Nephron progenitor cell (in vitro differentiated cells): ENCODE measurements at places on chromosomes 7 and 10.

DNA sequence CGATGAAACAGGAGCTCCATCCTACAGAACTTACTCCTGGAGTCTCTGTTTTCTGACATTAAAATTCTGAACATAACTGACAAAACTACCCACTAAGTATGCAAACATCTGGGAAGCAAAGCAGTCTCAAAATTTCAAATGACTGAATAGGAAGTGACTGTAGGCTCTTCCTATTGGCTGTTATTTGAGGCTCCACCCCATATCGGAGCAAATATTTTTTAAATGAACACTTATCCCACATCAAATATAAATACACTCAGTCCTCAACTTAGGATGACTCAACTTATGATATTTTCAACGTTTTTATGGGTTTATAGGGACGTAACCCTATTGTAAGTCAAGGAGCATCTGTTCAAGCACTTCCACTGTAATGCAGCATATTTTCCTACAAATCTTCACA is 8.8 kb downstream of the HSPA12A start:
- no peaks in the 10 kb centered on the region for H3K4me1 ChIP-seq
- H3K4me3 ChIP-seq, result no peak overlapping the region
- DNase-seq, result no peak

- no peaks in the 10 kb centered on the region for H3K27me3 ChIP-seq
- H3K27ac ChIP-seq, result no peak overlapping the region
- no peaks in the 10 kb centered on the region for H3K4me1 ChIP-seq
- no peaks in the 10 kb centered on the region for H3K36me3 ChIP-seq
- H3K4me3 ChIP-seq, result no peak overlapping the region
Measured at GRCh38 chr7:123787220-123788007, 38.6 kb upstream of the WASL start.

- no peak overlapping the region for H3K27ac ChIP-seq
- no peak overlapping the region for H3K4me3 ChIP-seq
- peak; percentile 12 for DNase-seq
- no peaks in the 10 kb centered on the region for H3K36me3 ChIP-seq
- H3K4me1 ChIP-seq, result peaks cover 25% of the 10 kb centered on the region
Measured at GRCh38 chr7:36487756-36488336, 98.2 kb downstream of the ANLN start.

- no peak for DNase-seq
- H3K27me3 ChIP-seq, result peaks cover 12% of the 10 kb centered on the region
- H3K27ac ChIP-seq, result no peak overlapping the region
- peaks cover 3% of the 10 kb centered on the region for H3K36me3 ChIP-seq
- H3K4me1 ChIP-seq, result peaks cover 20% of the 10 kb centered on the region
- H3K4me3 ChIP-seq, result no peak overlapping the region
Measured at GRCh38 chr7:98213296-98213887, 2.2 kb downstream of the BHLHA15 start.

DNA sequence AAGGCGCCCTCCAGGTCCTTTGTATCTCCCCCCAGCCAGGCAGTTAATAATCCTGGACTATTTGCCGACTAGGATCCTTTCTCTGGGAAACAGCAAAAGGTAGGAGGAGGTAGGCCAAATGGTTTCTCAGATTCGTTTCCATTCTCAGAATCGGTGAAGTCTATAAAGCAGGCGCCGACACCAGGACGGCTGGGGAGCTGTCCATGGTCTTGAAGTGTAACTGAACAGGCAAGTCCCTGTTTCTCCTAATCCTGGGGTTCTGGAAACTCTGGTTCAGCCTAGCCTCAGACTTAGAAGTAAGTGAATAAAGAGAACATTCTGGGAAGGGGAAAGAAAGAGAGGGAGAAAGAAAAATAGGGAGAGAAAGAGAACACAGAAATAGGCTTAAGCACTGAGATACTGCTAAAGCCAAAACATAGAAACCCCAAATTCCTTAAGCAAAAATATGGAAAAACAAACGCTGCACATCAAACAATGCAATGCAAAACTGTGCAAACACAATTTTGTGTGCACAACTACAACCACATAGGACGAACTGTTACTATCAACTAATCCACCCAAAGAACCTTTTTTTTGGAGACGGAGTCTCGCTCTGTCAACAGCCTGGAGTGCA is 11.1 kb upstream of the INA start:
- no peak overlapping the region for H3K27ac ChIP-seq
- no peaks in the 10 kb centered on the region for H3K4me1 ChIP-seq
- no peaks in the 10 kb centered on the region for H3K36me3 ChIP-seq
- peak; percentile 85 for DNase-seq

GRCh38 chr10:120806081-120806480 is 45.1 kb upstream of the WDR11 start:
- peaks cover 9% of the 10 kb centered on the region for H3K27me3 ChIP-seq
- no peak overlapping the region for H3K27ac ChIP-seq
- no peak overlapping the region for H3K4me3 ChIP-seq
- H3K36me3 ChIP-seq, result no peaks in the 10 kb centered on the region
- no peak for DNase-seq

- peaks cover 76% of the 10 kb centered on the region for H3K36me3 ChIP-seq
- no peak for DNase-seq
- no peaks in the 10 kb centered on the region for H3K27me3 ChIP-seq
- no peaks in the 10 kb centered on the region for H3K4me1 ChIP-seq
Measured at GRCh38 chr7:130554481-130554880, 62.6 kb downstream of the MEST start.

DNA sequence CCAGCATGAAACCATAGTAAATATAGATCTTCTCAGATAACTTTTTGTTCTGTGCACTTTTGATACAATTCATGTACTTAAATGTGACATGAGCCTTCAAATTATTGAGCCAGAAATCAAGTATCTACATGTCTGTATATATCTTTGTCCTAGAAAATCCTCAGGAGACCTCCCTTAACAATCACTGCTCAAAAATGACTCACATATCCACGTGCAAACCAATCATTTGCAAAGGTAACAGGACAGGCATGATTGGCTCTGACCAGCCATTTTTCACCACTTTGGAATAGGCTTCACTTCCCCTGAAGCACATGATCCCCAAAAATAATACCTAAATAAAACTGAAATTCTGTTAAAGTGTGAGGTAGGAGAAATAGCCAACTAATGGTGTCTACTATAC is 902.5 kb downstream of the PCDH15 start:
- H3K27ac ChIP-seq, result no peak overlapping the region
- no peak overlapping the region for H3K4me3 ChIP-seq
- H3K36me3 ChIP-seq, result no peaks in the 10 kb centered on the region
- H3K4me1 ChIP-seq, result peaks cover 10% of the 10 kb centered on the region

GRCh38 chr10:85222300-85222699 is 893.9 kb downstream of the CCSER2 start:
- no peaks in the 10 kb centered on the region for H3K36me3 ChIP-seq
- H3K4me1 ChIP-seq, result peaks cover 21% of the 10 kb centered on the region
- no peak for DNase-seq

GRCh38 chr7:100895956-100896731 is 456 bp upstream of the ACHE start:
- no peak overlapping the region for H3K27ac ChIP-seq
- H3K4me3 ChIP-seq, result peak overlapping the region; percentile 82
- peak; percentile 57 for DNase-seq
- H3K36me3 ChIP-seq, result no peaks in the 10 kb centered on the region
- peaks cover 34% of the 10 kb centered on the region for H3K4me1 ChIP-seq

- H3K4me3 ChIP-seq, result no peak overlapping the region
- H3K36me3 ChIP-seq, result no peaks in the 10 kb centered on the region
- H3K27ac ChIP-seq, result no peak overlapping the region
- no peaks in the 10 kb centered on the region for H3K4me1 ChIP-seq
- H3K27me3 ChIP-seq, result no peaks in the 10 kb centered on the region
- DNase-seq, result no peak
Measured at GRCh38 chr7:80588591-80588990, 49.9 kb upstream of the CD36 start.

- no peaks in the 10 kb centered on the region for H3K36me3 ChIP-seq
- no peak for DNase-seq
- H3K27me3 ChIP-seq, result no peaks in the 10 kb centered on the region
- no peak overlapping the region for H3K4me3 ChIP-seq
- H3K27ac ChIP-seq, result no peak overlapping the region
- no peaks in the 10 kb centered on the region for H3K4me1 ChIP-seq
Measured at GRCh38 chr10:55740110-55740509, 620.9 kb downstream of the ZWINT start.

GRCh38 chr10:87642988-87643387 is 16.7 kb upstream of the PAPSS2 start:
- peaks cover 5% of the 10 kb centered on the region for H3K4me1 ChIP-seq
- no peak overlapping the region for H3K4me3 ChIP-seq
- no peaks in the 10 kb centered on the region for H3K36me3 ChIP-seq

DNA sequence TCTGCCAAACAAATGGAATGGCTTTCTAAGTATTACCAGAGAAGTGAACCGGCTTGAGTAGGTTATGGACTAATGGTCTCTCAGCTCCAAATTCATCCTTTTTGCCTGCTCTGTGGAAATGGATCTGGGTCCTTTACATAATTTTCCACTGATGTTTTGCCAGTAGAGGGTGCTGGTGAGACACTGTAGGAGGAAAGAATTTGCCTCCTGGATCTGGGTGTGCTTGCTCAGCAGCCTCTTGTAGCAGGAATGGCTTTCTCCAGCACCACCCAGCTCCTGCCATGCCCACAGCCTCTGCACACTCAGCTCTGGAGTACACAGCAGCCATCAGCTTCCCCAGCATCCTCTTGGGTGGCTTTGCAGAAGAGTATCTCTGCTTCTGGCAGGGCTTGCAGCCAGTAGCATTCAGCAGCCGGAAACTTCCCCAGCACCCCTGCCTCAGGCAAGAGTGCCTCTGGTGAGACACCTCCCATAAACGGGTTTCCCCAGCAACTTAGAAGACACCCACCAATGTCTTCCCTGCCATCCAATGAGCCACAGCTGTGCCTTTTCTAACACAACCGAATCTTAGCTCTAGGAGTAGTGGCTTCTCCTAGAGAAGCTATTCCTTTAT is 235.0 kb upstream of the PLPP4 start:
- H3K4me1 ChIP-seq, result no peaks in the 10 kb centered on the region
- peaks cover 13% of the 10 kb centered on the region for H3K27me3 ChIP-seq
- peak; percentile 20 for DNase-seq
- H3K36me3 ChIP-seq, result no peaks in the 10 kb centered on the region
- no peak overlapping the region for H3K4me3 ChIP-seq
